ENCODE measurements at places on chromosomes 2 and 18.

GRCh38 chr18:11323359-11323819 is 174.0 kb upstream of the PIEZO2 start:
- no peak for DNase-seq

- no peak for DNase-seq
Observed at GRCh38 chr18:61822879-61823278, 69.9 kb downstream of the RNF152 start.

DNA sequence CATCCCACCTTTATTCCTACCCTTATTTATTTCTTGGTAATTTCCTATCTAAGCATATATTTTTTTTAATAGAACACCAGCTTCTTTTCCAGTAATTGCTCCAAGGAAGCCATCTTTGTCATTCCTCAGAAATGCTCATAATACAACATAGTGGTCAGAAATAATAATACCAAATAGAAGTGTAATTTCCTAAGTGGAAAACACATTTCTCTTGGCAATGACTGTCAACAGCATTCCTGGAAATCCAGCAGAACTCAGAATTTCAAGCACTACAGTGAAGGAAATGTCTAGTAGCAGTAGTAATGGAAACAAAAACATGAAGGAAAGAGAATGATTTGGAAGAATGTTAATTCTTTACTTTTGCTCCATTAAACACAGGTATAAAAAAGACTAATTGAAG is 56.6 kb downstream of the GDF7 start:
- no peak for DNase-seq

GRCh38 chr2:113390124-113390849 is 47.2 kb upstream of the ZNG1B start:
- DNase-seq: peak; percentile 7

GRCh38 chr2:108212671-108213070 is 27.1 kb upstream of the SULT1C3 start:
- no peak for DNase-seq

GRCh38 chr2:188414869-188415753 is 123.4 kb downstream of the GULP1 start:
- DNase-seq: no peak

- no peak for DNase-seq
Observed at GRCh38 chr2:217328622-217328978, 468.7 kb upstream of the TNP1 start.

Data from stimulated activated CD8-positive, alpha-beta memory T cell treated with anti-CD3 and anti-CD28 coated beads, Interleukin-7, amount 100 ng/mL, for 1 hour (primary cell).